Activated T-helper 9 cell treated with anti-CD3 and anti-CD28 coated beads, Interleukin-2, amount 50 U/mL, for 16 hours (primary cell): ENCODE measurements at places on chromosomes 3 and 15.
A peak's percentile ranks its signal among the peaks of the same experiment; 100 is the strongest.

DNA sequence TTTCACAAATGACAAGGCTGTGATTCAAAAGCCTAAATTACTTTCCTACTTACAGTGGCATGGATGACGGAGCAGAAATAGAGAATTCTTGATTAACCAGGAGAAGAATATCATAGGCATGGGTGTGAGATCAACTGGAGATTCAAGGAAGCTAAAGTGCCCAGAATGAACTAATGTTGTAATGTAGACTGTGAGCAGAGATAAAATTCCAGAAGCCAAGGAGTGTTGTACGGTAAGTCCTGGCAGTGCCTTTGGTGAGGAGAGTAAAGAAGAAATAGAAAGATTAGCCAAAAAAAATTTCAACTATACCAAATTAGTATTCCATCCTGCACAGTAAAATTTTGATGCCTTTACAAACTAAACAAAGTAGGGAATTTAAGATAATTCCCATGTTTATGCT, 75.9 kb downstream of the ZBTB20 start:
- no peak for DNase-seq

DNA sequence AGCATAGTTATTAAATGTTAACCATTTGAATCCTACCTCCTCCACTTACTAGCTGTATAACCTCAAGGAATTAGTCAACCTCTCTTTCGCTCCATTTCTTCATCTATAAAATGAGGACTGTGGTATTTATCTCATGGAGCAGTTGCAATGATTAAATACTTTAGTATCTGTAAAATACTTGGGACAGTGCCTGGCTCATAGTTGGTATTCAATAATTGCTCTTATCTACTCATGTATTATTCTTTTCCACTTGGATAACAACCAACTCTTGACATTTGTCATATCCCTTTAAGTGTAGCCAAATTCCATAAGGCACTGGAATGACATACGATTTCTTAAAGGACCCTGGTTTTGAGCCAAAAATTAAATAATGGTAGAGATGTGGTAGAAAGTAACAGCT, 72.0 kb downstream of the FSIP1 start:
- DNase-seq, result no peak

DNA sequence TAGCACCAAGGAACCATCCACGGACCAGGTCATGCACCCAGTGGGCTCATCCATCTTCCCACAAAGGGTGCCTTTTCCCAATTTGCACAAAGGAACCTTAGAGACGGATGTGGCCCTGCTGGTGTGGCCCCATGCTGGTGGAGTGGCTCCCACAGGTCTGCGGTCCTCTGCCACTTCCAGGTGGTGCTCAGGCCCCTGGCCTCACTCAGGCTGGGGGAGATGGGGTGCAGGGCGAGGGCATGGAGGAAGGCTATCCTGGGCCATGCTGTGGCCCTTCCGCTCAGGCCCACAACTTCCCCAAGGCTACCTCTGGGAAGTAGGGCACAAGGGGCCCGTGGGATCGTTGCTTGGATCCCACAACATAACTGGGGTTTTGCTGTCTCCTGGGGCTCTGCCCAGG, 5.2 kb upstream of the SYNM start:
- DNase-seq, result no peak

DNA sequence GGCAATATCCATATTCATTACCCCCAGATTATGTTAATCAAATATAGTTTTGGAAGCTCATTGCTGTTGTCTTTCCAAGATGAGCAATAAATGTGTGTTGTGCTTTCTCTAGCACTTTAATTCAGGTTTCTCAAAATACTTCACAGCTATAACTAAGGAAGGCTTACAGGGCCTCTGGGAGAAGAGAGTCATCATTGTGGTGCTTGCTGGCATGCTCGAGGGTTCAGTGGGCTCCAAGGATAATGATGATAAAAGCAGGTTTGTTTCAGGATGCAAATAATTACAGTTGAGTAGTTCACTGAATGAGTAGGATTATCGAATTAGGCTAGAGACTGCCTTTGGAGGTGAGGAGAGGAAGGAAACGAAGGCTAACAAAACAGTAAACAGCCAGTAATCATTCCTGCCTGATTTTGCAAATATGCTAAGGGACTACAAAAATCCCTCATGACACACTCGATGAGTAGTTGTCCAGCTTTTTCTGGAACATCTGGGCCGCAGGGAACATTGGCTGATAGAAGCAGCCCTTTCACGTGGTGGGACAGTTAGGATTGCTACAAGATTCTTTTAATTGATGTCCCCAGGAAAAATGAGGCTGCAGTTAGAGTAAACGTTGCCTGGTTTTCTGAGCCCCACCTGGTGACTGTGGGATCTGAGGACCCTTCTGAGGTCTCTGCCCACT, 54.1 kb downstream of the SLC7A14 start:
- DNase-seq, result no peak

GRCh38 chr15:39573844-39574243, 7.0 kb upstream of the THBS1 start:
- DNase-seq, result no peak

- no peak for DNase-seq
Observed at GRCh38 chr15:23566071-23566554, 639 bp downstream of the MKRN3 start.

- DNase-seq, result no peak
Observed at GRCh38 chr15:29066838-29067237, 181.1 kb downstream of the APBA2 start.

DNA sequence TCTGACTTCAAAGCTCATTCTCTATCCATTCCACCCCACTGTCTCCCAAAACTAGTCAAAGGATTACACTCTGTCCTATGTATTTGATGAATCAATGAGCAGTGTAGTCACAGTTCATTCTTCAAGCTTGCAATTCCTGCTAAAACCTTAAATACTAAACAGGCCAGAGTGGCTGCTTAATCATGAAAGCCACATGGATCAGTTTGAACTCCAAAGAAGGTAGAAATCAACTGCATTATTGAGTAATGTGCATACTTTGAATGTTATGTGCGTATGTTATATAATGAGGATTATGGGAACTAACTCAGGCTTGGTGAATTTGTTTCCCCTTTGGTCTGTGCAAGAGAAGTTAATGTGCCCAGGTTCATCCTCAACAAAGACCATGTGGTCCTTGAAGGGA, 45.4 kb downstream of the PRICKLE2 start:
- no peak for DNase-seq

GRCh38 chr3:29764041-29764440, 483.2 kb downstream of the RBMS3 start:
- DNase-seq, result no peak

- DNase-seq, result no peak
Observed at GRCh38 chr3:19945969-19946831, 697 bp upstream of the RAB5A start.

GRCh38 chr3:56612146-56612545, 55.2 kb downstream of the CCDC66 start:
- DNase-seq, result no peak

- no peak for DNase-seq
Observed at GRCh38 chr15:80179025-80179759, 26.4 kb downstream of the FAH start.

DNA sequence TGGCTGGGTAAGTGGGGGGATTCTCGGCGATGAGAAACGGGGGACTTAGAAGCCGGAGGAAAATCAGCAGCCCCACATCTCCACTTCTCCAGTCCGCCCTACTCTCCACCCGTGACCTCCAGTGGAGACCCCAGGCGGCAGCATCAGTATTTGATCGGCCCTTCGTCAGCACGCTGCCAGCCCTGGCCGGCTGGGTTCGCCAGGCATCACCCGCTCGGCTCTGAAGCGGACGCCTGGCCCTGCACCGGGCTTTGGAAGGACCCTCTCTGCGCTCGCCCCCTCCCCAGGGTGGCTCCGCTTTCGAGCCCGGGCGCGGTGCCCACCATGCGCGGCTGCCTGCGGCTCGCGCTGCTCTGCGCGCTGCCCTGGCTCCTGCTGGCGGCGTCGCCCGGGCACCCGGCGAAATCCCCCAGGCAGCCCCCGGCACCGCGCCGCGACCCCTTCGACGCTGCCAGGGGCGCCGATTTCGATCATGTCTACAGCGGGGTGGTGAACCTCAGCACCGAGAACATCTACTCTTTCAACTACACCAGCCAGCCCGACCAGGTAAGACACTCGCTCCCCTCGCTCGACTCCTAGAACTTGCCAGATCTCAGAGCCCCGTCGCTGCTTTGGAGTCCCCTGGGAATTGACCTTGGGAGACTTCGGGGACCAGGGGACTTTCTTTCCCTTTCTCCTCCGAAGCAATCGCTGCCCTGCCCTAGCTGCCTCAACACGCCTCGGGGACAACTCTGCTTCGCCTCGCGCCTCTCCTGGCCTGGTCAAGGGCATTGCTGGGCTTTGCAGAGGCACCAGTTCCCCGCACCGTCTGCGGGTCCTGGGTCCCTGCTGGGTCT, 561 bp downstream of the SIDT1 start:
- DNase-seq, result peak; percentile 38

GRCh38 chr3:27127879-27128278, 241.3 kb downstream of the NEK10 start:
- DNase-seq, result no peak

GRCh38 chr15:34258151-34258550, 33.3 kb downstream of the EMC4 start:
- no peak for DNase-seq

- DNase-seq, result no peak
Observed at GRCh38 chr15:29040370-29040751, 154.6 kb downstream of the APBA2 start.

DNA sequence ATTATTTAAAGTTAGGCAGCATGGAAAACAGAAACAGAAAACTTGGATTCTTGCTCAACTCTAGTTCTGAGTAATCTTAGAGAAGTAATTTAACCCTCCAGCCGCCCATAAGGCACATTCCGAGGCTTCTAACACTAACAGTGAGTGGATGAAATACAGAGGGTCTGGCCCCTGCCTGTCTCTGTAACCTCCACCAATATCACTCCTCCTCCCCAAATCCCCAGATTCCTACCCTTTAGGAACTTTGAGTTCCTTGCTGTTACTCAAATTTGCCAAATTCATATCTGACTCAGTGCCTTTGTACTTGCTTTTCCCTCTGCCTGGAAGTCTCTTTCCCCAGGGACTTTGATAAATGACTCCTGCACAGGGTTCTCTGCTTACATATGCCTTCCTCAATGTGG, 112.5 kb upstream of the TGFBR2 start:
- DNase-seq, result no peak

DNA sequence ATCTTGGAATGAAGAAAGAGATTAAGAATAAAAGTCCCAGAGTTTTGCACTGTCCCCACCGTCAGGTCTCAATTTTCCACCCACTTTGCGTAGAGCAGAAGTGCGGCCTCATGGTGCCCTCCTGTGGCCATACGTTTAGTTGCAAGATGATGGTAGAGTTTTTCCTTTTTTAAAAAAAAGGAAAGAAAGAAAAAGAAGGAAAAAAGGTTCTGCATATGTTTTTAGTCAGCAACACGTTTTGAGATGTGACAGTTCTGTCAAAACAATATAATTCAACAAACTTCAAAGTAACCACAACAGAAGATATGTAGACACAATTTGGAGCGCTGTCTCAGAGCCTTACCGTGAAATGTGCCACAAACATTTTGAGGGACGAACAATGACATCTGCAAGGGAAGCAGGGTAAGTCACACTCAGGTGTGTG, 24.6 kb downstream of the EBLN2 start:
- peak; percentile 20 for DNase-seq

GRCh38 chr3:126338790-126339288, 18.4 kb downstream of the KLF15 start:
- DNase-seq, result no peak

DNA sequence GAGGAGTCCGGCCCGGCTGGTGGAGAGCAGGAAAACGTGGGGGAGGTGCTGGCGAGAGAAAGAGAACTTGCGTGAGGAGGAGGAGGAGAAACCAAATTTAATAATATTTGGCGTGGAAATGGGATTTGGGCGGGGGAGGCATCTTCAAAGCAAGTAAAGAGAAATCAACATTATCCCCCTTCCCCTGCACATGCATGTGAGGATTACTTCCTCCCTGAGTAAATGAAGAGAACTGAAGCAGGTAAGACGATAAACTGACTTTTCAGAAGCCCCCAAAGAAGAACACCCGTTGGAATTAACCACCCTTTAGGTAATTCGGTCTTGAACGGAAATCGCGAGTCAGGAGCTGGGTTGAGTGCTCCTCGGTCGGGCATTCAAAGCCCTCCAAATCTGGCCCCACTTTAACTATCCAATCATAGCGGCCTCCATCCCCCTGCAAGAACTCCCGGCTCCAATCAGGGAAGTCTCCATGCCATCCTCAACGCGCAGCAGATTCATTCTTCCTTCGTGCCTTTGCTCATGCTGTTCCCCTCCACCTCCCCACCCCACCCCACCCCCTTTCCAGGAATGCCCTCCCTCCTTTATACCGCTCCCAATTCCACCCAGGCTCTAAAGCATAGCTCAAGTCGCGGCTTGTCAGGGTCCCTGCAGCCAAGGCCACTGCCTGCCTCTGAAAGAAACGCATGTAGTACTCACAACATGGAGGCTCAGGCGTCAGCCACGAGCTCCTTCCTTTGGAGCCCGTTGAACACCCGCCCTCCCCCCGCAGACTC, 545 bp upstream of the RFX7 start:
- DNase-seq, result peak; percentile 4

GRCh38 chr3:152650177-152650576, 184.8 kb upstream of the P2RY1 start:
- DNase-seq, result no peak

DNA sequence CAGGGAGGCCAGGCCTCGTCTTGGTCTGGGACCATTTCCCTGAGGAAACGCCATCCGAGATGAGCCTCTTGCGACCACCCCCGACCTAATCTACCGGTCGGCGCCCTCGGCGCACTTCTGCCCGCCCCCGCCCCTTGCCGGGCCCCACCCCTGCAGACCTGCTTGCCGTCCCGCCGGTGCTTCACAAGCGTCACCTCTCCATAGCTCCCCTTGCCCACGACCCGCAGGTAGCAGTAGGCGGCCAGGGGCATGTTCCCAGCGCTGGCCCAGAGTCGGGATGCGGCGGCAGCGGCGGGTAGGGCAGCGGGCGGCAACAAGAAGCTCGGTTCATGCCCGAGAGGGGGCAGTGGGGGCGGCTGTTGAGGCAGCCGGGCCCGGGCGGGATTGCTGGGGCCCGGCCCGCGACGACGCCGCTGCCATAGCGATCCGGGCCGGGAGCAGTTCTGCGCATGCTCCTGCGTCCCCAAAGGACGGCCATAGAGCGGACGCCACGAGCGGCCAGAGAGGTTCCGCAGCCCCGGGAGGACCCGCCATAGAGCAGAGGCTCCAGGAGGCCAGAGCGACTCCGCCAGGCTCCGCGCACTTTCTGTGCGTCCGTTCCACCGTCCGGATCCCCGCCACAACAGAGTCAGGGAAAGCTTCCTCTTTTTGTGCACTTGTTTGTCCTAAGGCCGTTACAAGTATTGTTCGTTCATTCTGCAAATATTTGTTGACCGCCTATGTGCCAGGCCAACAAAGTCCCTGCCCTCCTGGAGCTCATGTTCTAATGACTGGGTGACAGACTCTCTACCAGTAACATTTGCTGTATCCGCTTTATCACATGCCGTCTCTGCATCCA, at the start of gene NEK4:
Gene NEK4 (minus strand): TSS at position 445 of the 838 bp plus-strand sequence. CDS start 194 bp downstream, at position 251.
- peak; percentile 77 for DNase-seq
